ENCODE measurements at places on chromosomes 1 and 21. TPM values are rescaled to one million over a fixed set of nuclear protein-coding genes. Genes with fewer than 3 reads are reported as not detected.

DNA sequence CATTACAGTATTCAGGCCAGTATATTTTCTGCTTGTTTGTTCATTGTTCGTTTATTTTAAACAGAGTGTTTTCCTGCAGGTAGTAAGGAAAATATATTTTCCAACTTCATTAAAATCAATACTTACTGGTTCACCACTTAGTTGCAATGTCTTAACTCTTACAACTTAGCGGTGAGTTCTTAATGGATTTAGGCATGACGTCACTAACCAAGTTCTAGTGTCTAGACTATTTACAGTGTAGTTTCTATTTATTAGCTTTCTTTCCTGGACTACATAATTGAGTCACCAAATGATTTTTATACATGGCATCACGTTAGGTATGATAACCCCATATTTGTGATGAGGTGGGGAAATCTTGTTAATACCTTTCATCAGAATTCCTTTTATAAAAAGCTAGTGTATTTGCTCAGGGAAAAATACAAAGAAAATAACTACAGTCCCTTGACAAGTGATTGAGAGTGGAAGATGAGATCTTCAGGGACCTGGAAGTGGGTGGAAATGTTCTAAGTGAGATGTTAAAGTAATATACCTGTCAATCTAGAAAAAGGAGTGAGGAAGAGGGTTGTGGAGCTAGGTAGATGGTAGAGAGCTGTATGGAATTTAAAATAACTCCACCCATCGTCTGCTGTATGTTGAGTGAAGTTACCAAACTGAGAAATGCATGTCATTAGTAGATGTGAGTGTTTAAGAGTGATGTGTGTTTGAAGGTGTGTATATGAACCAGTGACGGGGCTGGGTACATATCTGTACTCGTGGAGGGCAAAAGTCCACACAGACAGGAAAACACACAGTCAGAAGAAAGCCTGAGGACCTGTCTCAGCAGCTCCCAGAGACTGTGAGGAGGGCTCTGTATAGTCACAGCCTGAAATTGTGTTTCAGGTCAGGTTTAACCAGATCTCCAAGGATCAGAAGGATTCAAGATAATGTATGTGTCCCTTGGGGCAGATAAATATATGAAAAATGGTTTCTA, 197.6 kb upstream of the ADAMTS5 start:
- no peak overlapping the region for H3K4me3 ChIP-seq
- peaks cover 9% of the 10 kb centered on the region for H3K4me1 ChIP-seq
- no peaks in the 10 kb centered on the region for H3K27me3 ChIP-seq
- no peak overlapping the region for H3K27ac ChIP-seq
- H3K36me3 ChIP-seq, result no peaks in the 10 kb centered on the region

DNA sequence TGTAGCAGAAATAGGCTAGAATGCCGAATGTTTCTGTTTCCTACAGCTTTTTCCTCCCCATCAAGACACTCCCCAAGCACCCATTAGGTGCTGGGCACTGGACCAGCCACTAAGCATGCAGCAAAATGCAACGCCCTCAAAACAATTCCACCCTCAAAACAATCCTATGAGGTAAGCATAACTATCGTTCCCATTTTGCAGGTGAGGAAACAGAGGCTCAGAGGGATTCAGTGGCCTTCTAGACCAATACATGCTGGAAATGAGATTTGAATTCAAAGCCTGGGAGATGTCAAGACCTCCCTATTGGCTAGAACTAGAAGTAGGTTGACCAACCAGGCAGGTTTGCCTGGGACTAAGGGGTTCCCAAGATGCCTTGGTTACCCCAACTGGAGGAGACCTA, 10.2 kb upstream of the ALDH4A1 start:
- H3K27me3 ChIP-seq, result no peaks in the 10 kb centered on the region
- H3K27ac ChIP-seq, result no peak overlapping the region
- no peak for DNase-seq
- no peak overlapping the region for H3K4me3 ChIP-seq
- H3K36me3 ChIP-seq, result peaks cover 8% of the 10 kb centered on the region

- DNase-seq, result no peak
- H3K4me1 ChIP-seq, result no peaks in the 10 kb centered on the region
- no peak overlapping the region for H3K4me3 ChIP-seq
- no peak overlapping the region for H3K27ac ChIP-seq
- peaks cover 42% of the 10 kb centered on the region for H3K27me3 ChIP-seq
Measured at GRCh38 chr1:50371749-50372148, 51.5 kb downstream of the DMRTA2 start.

DNA sequence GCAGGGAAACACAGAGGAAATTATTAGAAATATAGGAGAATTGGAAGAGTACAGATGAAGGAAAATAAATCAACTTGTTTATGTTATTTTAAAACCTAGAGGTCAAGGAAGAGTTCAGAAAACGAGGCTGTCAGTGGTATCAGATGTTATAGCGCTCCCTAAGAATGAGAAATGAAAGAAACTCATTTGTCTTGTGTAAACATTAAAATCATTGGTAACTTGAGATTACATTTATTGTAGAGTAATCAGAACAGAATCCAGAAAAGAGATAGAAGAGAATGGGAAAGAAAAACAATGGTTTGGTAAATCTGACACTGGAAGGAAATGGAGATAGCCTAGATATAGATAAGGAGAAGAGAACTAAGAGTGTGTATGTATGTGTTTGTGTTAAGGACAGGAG, 106.4 kb downstream of the ATF6 start:
- peaks cover 18% of the 10 kb centered on the region for H3K36me3 ChIP-seq
- no peaks in the 10 kb centered on the region for H3K27me3 ChIP-seq
- no peak overlapping the region for H3K4me3 ChIP-seq
- no peak for DNase-seq
- H3K4me1 ChIP-seq, result peaks cover 18% of the 10 kb centered on the region

GRCh38 chr1:193083365-193084088, 21.7 kb downstream of the GLRX2 start:
- H3K27me3 ChIP-seq, result no peaks in the 10 kb centered on the region
- H3K4me1 ChIP-seq, result peaks cover 15% of the 10 kb centered on the region
- no peak overlapping the region for H3K4me3 ChIP-seq
- DNase-seq, result no peak

- no peak overlapping the region for H3K4me3 ChIP-seq
- H3K27me3 ChIP-seq, result peaks cover 12% of the 10 kb centered on the region
- peaks cover 36% of the 10 kb centered on the region for H3K4me1 ChIP-seq
- no peaks in the 10 kb centered on the region for H3K36me3 ChIP-seq
- H3K27ac ChIP-seq, result no peak overlapping the region
Measured at GRCh38 chr1:226604560-226605317, 56.2 kb downstream of the STUM start.

DNA sequence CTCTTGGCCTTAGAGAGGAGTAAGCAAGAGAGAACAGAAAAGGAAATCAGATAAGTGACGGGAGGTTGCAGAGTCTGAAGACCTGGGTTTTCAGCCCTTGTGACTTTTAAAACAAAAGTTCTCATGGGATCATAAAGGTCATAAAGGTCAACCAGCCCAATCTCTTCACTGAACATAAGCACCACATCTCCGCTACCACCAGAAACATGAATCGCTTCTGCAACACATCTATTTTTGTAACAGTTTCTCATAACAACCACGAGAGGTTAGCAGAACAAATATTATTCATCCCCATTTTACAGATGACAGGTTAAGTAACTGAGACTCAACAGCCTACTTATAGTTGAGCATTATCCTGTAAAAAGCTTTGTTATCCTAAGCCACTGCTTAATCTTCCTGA, 5.9 kb downstream of the TRAPPC3 start:
- no peaks in the 10 kb centered on the region for H3K27me3 ChIP-seq
- no peak overlapping the region for H3K27ac ChIP-seq
- DNase-seq, result no peak
- H3K4me1 ChIP-seq, result peaks cover 16% of the 10 kb centered on the region
- H3K36me3 ChIP-seq, result peaks cover 10% of the 10 kb centered on the region
- no peak overlapping the region for H3K4me3 ChIP-seq

DNA sequence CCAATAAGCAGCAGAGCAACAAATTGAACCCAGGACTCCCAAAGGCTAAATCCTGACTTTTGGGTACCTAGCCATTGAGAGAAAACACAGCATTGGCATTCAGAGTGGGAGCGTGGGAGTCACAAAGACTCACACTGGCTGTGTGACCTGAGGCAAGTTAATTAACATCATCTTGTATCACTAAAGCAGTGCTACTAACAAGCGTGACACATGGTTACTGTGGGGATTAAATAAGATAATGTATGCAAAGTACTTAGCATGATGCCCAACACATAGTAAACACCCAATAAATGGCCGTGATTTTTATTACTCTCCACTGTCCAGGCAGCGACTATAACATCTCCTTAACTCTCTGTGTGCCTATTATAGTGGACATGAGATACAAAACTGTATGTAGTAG, 73.3 kb downstream of the CD34 start:
- no peaks in the 10 kb centered on the region for H3K4me1 ChIP-seq
- H3K36me3 ChIP-seq, result no peaks in the 10 kb centered on the region
- H3K27me3 ChIP-seq, result no peaks in the 10 kb centered on the region
- H3K4me3 ChIP-seq, result no peak overlapping the region

The OR2W3 gene
- 0.52 TPM for total RNA-seq

The RNU1-2 gene
- total RNA-seq, result 2,859 TPM

Data from osteocyte (in vitro differentiated cells).